ENCODE measurements at places on chromosomes 3 and 15.

DNA sequence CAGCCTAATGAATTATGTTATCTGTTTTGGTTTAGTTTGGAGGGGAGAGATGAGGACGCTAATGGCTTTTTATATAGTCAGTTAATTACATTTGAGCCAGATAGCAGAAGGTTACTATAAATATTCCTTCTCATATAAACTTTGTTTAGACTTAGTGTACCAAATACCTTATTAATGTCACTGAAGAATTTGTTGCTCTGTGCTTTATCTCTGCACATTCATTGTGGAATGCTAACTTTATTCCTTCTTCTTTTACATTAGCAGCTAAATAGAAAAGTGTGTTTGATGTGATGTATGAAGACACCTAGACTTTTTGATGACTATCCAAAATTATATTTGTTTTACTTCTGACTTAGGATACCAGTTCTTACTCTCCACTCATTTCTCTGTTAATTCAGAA is 105.2 kb downstream of the EPHA3 start:
- DNase-seq, result no peak

GRCh38 chr3:61452535-61453090 is 108.8 kb upstream of the PTPRG start:
- DNase-seq, result no peak

GRCh38 chr3:78804251-78805037 is 963.4 kb downstream of the ROBO1 start:
- DNase-seq, result no peak

- no peak for DNase-seq
These were observed 75.7 kb downstream of the SENP2 start for GRCh38 chr3:185661772-185662171.

- no peak for DNase-seq
These were observed 79.4 kb downstream of the AAGAB start for GRCh38 chr15:67174864-67175573.

DNA sequence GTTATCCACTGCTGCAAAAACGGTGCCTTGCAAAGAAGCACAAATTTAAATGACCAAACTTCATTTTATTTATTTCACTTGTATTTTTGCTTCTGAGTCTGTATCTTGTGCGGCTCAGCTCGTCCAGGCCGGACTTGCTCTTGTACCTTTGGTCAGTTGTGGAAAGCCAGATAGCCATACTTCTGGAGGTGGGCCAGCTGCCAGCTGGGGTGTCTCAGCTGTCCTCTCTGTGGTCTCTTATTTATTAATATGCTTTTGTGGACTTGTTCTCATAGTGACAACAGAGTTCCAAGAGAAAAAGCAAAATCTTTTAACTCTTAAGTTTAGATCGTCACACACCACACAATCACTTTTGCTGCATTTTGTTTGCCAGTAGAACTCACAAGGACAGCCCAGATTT is 87.7 kb downstream of the IL1RAP start:
- no peak for DNase-seq

- DNase-seq, result no peak
These were observed 7.9 kb downstream of the ANP32A start for GRCh38 chr15:68812597-68813431.

- DNase-seq, result no peak
These were observed 61.0 kb downstream of the ABTB1 start for GRCh38 chr3:127733781-127734180.

DNA sequence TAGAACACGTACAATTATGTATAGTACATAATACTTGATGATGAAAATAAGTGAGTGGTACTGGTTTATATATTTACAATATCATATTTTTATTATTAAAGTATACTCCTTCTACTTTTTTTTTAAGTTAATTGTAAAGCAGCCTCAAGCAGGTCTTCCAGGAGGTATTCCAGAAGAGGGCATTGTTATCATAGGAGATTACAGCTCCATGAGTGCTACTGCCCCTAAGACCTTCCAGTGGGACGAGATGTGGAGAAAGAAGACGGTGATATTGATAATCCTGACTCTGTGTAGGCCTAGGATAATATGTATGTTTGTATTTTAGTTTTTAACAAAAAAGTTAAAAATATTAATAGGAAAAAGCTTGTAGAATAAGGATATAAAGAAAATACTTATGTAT is 40.3 kb upstream of the SCN5A start:
- DNase-seq, result no peak

DNA sequence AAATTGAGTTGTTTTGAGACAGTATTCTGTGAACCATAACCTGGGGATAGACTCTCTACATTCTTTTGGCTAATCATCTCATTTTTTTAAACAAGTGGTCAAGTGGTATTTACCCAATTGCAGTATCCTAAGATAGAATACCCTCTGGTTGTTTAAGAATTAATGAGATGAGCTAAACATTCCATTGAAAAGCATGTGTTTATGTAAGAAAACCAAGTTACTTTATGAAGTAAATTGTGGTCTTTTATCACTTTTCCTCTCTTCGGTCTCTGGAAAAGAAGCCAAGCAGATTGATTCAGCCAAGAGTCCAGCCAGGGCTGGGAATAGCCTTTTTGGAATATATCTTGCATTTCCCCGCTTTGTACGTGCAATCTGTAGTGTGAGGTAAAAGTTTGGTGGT is 185.7 kb upstream of the TOPAZ1 start:
- DNase-seq, result no peak

- no peak for DNase-seq
These were observed 2.0 kb upstream of the MCF2L2 start for GRCh38 chr3:183430325-183430957.

- DNase-seq, result no peak
These were observed 57.4 kb upstream of the TMEM158 start for GRCh38 chr3:45283471-45283870.

- no peak for DNase-seq
These were observed 56.9 kb downstream of the AMOTL2 start for GRCh38 chr3:134317106-134317947.

DNA sequence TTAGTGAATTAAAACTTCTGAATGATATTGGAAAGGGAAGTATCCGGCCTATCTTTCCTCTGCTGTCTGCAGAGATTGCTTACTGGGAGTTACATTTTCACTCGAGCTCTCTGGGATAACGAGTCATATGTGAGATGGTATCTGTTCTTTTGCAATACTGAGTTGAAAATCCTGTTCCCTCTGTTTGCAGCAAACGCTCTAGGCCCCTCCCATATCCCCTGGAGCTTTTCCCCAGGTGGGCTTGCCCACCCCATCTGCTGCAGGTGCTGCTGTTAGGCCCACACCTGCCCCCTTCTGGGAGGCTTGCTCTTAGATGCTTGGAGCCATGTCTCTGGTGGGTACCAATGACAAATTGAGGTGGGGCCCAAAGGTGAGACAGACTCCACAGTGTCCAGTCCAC is 42.7 kb upstream of the MTMR10 start:
- no peak for DNase-seq

DNA sequence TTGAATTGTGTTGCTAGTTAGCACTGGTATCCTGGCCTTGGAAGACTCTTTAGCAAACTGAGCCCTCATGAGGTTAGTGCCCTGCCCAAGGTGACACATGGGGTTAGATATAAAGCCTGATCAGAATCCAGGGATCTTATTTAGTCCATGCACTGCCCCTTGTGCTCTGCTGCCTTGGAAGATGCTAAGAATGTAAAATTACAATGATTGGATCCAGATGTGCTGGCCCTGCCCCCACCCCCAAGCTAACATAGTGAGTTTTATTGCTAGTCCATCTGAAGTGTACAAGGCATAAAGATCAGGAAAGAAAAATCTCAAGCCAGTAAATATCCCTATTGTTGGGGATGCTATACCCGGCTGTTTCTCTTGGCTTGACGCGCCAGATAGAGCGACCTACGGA is 248.1 kb upstream of the C2CD4B start:
- no peak for DNase-seq

DNA sequence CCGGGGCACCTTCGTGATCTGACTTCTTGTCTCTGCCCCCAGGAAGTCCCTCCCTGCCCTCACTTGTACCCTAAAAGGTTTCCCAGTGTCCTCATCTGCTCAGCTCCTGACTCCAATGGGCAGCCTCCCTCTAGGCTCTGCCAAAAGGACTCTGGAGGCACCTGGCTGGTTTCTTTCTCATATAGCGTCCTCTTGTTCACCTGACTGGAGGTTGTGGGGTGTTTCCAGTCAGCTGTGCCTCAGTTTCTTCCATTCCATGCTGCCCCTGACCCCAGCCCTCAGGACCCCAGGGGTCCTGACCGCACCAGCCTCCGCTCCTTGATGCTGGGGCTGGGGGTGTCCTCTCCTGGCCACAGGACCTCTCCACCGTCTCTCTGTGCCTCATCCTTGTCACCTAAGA is 2.5 kb downstream of the PRR23E start:
- DNase-seq, result no peak

GRCh38 chr15:38195191-38195901 is 57.3 kb upstream of the SPRED1 start:
- no peak for DNase-seq

GRCh38 chr3:182651461-182651860 is 141.8 kb upstream of the ATP11B start:
- no peak for DNase-seq

DNA sequence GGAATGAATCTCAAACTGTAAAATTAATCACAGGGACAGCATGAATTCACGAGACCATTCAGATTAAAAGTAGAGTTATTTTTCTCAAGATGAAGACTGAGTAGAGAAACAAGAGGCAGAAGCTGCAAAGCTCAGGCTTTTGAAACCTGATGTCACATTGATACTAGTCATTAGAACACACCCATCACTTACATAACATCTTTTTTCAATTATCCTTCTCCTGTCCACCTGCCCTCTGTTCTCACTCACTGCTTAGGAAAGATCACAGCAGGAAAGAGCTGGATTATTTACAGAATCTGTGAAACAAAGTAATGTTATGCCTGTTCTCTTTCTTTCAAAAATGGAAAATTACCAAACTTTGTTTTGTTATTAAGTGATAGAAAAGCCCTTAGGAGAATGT is 72.0 kb upstream of the CDAN1 start:
- no peak for DNase-seq

DNA sequence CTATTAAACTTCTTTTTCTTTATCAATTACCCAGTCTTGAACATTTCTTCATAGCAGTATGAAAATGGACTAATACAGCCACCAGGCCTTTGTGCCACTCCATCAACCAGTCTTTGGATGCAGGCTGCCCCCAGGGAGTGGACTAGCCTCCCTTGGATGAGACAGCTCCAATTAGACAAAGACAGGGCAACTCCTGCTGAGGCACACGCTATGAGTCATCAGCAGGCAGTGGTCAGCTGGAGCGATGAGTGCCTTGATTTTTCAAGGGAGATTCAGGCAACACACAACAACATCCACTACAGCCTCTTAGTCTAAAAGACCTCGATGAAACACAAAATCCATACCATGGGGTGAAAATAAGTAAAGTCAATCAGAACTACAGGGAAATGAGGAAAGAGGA is 160.1 kb downstream of the ARRDC4 start:
- DNase-seq, result no peak
